ENCODE measurements at places on chromosomes 13 and 19.
A peak's percentile ranks its signal among the peaks of the same experiment; 100 is the strongest.

GRCh38 chr19:58385313-58385890 is 1.7 kb upstream of the RPS5 start:
- no peak for DNase-seq

DNA sequence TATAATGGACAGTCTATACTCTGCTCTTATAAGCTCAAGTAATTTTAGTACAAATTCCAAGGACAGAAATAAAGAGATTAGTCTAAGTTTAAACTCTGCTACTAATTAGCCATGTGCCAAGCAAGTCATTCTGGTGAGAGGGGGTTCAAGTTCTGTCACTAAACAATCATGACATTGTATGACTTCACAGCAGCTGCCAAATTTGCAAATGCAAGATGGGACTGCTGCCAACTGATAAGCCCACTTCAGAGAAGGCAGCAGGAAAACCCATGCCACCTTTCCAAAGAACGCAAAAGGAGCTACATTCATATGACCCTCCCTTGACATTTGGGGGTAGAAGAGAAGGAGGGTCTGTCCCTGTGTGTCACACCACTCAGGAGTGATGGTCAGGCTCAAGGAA is 60.7 kb upstream of the RFXAP start:
- DNase-seq = no peak

DNA sequence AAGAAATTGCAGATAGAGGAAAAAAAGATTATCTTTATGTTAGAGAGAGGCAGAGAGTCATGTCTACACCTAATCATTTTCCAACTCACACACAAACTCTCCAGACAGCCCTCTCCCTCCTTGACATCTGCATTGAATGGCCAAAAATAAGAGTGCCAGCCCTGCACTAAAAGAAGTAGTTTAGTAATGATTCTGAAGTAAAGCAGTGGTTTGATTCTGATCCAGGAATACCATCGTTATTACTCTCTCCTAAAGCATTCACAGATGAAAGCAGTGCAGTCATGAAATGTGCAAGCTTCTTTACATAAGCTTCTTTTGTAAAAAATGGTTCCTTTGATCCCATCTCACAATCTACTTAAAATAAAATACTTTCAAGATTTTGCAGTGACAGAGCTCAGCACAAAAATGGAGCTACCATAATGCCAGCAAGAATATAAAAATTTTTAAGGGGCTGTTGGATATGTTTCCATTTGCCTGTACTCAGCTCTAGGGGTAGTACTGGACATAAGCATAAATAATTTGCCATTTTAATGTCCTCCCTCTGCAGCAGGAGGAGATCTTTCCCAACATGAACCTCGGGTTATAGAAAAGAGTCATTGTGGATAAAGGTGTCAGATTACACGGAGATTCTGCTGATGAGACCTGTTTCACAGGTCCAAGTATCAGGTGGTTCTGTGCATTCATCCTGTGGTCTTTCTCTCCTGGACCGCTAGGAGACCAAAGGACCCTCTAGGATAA is 406.3 kb downstream of the DCT start:
- no peak for DNase-seq

DNA sequence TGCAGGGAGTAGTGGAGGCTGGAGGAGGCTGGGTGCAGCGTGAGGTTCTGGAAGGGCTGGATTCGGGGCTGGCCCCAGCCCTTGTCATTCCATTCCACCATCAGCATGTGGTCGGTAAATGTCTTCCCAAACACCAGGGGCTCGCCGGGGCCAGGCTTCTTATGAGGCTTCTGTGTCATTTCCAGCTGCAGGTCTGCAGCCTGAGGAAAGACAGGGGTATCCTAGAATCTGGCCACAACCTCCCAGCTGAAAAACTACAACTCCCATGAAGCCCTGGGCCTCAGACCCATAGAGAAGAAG is 4.4 kb downstream of the BCAT2 start:
- DNase-seq = peak; percentile 21

DNA sequence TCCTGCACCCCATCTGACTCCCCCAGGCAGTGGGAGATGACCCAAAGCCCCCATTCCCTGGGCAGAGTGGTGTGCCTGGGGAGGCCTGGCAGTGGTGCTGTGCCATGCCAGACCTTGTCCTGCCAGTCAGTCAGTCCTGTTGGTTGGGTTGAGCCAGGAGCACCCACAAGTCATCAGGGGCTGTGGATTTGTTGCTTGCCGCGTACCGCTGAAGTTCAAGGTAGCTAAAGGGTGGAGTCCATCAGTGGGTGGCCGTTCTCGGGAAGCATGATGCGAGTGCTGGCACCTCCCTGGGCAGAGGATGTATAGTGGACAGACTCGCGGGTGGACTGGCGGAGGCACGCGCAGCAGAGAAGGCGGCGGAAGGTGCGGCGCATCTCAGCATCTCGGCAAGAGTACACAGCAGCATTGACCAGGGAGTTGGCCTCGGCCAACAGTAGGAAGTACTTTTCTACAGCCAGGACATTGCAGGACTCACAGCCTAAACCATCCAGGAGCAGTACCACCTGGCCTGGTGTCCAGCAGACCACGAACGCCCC is 3.9 kb downstream of the LPAR2 start:
- no peak for DNase-seq

Measured in activated CD4-positive, alpha-beta T cell treated with anti-CD3 and anti-CD28 coated beads for 24 hours (primary cell).